ENCODE measurements at places on chromosomes 2 and 18.
A peak's percentile ranks its signal among the peaks of the same experiment; 100 is the strongest.

DNA sequence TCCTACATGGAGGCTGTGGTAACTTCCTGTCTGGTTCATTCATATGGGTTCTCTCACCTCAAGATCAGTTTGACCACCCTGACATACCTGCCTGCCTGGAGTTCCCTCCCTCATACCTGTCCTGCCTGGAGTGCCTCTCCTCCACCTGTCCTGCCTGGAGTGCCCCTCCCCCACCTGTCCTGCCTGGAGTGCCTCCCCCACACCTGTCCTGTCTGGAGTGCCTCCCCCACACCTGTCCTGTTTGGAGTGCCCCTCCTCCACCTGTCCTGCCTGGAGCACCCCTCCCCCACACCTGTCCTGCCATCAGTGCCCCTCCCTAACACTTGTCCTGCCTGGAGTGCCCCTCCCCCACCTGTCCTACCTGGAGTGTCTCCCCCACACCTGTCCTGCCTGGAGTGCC, 461.9 kb downstream of the PTPRM start:
- no peak for DNase-seq

DNA sequence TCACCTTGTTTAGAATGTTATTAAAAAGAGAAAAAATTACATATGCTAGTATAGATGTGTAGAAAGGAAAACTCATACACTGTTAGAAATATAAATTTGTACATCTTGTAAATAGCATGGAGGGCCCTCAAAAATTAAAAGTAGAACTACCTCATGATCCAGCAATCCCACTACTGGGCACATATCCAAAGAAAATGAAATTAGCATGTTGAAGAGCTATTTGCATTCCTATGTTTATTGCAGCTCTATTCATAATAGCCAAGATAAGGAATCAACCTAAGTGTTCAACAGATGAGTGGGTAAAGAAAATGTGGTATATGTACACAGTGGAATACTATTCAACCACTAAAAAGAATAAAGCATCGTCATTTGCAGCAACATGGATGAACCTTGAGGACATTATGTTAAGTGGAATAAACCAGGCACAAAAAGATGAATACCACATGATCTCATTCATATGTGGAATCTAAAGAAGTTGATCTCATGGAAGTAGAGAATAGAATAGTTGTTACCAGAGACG, 251.5 kb upstream of the THUMPD2 start:
- no peak for DNase-seq

DNA sequence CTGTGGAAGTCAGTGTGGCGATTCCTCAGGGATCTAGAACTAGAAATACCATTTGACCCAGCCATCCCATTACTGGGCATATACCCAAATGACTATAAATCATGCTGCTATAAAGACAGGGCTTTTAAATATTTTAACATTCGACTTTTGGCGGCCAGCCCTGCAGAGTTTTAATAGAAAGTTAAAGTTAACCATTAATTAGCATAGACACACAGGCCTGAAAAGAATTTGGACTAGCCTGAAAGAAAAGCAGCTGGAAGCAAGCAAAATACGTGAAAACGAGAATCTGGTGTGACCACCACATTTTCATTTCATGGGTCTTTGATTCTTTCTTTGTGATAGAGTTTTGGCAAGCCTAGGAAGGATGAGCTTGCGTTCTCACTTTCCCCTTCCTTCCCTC, 184.0 kb downstream of the SCG2 start:
- no peak for DNase-seq

GRCh38 chr2:240670402-240670801, 12.3 kb downstream of the AQP12B start:
- DNase-seq, result peak; percentile 30

DNA sequence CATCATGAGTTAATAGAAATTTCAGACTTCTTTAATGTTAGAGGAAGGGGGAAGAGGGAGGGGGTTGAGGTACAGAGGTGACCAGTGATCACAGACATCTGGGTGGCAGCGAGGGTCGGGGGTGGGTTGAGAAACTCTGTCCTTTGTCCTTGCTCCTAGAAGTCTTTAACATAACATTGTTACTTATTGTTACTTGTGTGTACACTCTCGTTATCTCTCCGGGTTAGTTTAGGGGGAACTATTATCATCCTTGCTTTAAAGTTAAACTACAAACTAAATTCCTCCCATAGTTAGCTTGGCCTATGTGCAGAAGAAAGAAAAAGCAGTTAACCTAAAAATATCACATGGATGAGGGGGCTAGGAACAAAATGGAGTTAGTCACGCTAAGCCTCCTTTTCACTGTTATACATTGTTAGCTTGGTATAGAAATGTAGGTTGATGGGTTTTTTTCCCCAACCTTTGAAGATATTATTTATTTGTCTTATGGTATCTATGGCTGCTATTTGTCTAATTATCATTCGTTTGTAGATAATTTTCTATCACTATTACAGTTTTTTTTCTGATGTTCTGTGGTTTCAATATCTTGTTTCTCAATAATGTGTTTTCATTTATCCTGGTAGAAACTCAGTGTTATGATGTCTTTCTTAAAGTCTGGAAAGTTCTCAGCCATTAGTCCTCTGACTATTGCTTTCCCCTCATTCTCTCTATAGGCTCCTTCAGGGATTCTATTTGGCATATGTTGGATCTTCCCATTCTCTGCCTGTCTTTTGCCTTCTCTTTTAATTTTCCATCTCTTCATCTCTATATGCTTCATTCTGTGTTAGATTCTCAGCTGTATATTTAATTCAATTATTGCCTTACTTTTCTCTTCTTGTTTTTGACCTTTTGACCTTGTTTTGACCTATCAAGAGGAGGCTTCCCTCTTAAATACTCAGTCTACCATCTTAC, 13.2 kb upstream of the B4GALT6 start:
- no peak for DNase-seq

DNA sequence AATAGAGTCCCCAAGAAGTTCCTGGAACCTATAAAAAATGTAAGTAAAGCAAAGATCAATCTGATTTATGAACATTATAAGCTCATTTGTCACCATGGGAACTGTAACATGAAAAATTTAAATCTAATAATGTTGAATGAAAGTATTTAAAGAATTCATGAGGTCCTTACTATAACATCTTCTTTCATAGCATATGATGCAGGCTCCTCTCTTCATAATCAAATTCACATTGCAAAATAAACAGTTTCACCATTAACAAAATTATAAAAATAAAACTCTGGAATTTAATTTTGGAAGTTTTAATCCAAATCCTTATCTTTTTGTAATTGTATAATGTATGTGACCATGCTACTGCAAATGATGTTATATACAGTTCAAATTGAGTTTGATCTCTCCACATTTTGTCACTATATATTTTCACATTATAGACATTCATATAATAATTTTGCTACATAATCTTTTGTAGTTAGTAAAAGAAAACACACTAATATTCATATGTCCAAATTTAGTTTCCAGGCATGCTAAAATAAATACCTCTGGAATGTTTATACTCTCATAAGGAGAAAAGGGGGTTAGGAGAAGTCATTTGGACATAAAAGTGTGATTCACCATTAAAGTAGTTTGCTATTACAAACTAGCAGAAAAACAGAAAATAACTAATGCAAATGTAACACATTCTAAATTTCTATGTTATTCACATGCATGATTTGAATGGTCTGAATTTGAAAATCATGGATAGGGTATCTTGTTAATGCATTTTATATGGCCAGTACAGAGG, 954.1 kb downstream of the DSC3 start:
- no peak for DNase-seq

- no peak for DNase-seq
These were observed 1.2 kb downstream of the VPS54 start for GRCh38 chr2:64017811-64018700.

GRCh38 chr2:45962177-45962921, 310.9 kb downstream of the PRKCE start:
- peak; percentile 65 for DNase-seq

GRCh38 chr2:40273734-40274182, 178.1 kb downstream of the SLC8A1 start:
- no peak for DNase-seq

- no peak for DNase-seq
These were observed 114.2 kb downstream of the ZNF521 start for GRCh38 chr18:25237571-25238267.

DNA sequence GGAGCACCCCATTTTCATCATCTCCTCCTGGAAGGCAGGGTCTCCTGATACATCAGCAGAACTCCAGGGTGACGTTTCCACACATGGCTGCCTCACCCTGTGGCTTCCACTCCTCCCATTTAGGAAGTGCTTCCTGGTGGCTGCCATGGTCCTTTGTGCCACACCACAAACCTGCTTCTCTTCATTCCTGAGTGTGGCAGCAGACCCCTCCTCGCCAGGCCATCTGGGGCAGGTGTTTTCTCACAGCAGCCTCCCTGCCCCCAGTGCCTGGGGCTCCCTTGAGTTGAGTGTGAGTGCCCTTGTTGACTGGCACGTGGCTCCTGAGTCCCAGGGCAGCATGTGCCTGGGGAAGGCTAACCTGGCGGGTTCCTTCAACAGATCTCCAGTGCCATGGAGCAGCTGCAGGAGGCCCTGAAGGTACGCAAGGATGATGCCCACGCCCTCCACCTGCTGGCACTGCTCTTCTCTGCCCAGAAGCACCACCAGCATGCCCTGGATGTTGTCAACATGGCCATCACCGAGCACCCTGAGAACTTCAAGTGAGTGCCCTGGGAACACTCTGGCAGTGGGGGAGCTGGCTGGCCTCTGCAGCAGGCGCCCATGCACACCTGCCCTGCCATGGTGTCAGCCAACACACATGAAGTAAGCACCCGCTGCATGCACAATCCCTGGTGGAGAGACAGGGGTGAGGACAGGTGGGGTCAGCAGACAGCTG, 113.4 kb upstream of the MCFD2 start:
- no peak for DNase-seq

DNA sequence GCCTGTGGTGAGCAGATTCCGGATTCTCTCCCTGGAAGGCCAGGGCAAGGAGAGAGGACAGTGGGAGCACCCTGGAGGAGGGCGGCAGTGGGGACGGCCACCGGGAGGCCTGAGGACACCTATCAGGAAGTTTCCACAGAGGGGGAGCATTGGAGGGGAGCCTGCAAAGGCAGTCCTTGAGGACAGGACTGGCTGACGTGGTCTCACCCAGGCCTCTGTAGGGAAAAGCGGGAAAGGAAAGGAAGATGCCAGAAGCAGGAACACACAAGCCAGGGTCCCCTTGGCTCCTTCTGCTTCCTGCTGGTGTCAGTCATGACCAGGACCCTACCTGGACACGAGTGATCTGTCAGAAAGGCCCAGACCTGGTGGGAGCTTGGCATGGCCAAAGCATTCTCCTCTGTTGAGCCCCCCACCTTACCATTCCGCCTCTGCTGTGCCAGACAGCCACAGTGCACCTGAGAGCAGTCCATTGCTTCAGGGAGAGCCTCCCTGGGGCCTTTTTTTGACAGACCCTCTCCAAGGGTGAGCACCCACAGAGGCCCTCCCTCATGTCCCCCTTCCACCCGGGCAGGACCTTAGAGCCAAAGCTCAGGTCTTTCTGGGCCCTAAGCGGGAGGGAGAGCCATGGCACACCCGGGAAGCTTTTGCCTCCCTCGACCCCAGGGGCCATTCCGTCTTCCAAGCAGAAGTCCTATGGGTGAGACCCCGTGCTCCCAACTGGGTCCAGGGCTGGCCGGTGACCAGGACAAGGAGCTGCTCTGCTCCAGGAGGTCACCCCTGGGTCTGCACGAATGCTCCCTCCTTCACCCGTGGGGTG, 333.1 kb downstream of the DYSF start:
- peak; percentile 52 for DNase-seq

DNA sequence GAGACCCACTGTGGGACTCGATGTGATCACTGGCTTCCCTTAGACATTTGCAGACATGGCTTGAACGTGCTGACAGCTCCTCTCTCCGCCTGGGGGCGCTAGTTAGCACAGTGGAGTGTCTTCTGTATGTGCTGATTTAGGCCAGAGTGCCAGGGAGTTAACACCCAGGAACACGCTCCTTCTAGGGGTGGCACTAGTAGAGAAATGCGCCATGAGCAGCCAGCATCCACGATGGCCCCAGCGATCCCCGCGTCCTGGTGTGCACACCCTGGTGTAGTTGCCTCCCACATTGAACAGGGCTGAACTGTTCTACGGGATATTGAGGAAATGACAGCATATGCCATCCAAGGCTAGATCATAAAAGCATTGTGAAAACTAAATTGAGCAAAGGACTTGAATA, 11.4 kb upstream of the NMUR1 start:
- DNase-seq, result no peak

DNA sequence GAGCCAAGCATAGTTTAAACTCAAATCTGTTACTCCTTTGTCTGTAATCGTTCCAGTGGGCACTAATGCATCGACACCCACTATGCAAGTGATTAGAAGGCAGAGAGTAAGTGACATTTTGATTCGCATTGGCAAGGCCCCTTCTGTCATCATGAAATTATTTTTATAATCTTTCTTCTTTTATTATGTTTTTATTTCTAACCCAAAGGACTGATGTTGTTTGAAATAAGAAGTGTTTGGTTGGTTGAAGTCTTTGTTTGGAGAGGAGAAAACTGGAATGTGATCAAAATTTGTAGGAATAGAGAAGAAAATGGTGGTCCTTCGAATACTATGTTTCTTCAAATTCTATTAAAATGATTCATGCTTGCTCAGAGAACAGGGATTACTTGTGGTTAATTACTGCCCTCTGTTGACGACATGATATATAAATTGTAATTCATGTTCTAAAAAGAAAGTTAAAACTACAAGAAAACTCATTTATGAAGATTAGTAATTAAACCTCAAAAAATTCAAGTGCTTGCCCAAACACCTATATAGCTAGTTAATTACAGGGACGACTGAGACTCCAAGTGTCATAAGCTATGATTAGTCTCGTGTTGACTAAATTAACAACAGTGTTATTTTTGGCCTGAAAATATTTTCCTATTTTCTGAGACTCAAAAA, 26.4 kb upstream of the TFPI start:
- no peak for DNase-seq

DNA sequence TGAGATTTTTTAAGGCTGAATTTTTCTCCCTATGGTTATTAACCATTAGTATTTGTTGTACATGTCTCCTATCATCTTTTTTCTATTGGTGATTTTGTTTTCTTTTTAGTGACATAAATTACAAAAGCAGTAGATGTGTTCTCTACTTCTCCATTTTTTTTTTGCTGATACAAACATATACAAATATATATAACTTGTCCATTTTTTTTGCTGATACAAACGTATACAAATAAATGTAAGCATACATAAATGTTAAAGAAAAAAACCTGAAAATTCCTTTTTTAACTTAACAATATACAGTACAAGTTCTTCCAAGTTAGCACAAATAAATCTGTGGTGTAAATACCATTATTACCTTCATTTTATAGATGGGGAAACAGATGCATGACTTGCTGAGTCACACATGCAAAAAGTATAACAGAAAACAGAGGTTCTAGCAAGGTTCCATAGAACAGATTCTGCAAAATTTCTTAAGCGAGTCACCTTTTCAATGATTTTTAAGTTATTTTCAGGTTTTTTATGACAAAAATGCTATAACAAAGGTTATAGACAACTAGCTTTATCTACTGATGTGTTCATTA, 2.1 kb downstream of the MSGN1 start:
- no peak for DNase-seq

DNA sequence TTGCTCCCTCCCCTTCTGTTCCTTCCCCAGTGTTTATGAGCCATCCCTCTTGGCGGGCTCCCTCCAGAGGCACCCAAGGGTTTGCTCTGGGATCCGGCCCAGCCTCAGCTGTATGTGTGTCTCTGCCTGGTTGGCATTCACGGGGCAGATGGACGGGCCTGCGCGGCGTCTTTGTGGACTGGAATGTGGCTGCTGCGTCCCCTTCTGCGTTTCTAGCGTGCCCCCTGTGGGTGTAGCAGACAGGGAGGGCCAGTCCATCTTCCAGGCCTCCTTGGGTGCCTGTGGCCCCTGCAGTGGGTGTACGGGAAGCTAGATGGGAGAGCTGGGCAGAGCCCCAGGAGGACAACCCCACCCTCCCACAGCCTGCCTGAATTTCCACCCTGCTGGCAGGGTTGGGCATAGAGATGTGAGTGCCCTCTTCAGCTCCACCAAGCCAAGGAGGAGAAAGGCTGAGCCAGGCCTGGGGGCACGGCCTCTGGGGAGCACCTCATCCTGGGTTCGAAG, 15.7 kb downstream of the GPC1 start:
- DNase-seq, result no peak

All from right atrium auricular region (tissue), 2 donors.